Stimulated activated CD4-positive, alpha-beta T cell treated with anti-CD3 and anti-CD28 coated beads, Interleukin-2, amount 100 ng/mL, for 4 hours (primary cell): ENCODE measurements at places on chromosomes 1 and 21.
A peak's percentile ranks its signal among the peaks of the same experiment; 100 is the strongest.

- no peak for DNase-seq
Observed at GRCh38 chr1:31872658-31873636, 57.1 kb upstream of the SPOCD1 start.

GRCh38 chr1:50967416-50968157 lies 2.5 kb upstream of the CDKN2C start:
- DNase-seq: no peak

GRCh38 chr1:24020025-24020424 lies 39.9 kb upstream of the SRSF10 start:
- DNase-seq: no peak

- no peak for DNase-seq
Observed at GRCh38 chr1:201728731-201729130, 100.2 kb upstream of the IPO9 start.

DNA sequence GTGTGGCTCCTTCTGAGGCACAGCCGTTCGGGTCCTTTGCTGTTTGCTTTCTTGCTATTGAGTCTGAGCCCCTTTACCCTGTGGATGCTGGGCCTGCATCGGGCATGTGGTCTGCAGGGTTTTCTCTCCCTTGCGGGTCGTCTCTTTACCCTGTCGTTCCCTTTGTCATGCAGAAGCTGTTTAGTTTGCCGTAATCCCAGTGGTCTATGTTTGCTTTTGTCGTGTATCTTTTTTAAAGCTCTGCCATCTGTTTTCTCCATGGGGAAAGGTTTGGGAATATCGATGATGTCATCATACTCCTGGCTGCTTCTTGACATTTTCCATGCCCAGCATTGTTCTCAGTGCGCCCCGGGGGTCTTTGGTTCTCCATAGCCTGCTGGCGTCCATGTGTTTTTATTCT lies 68.2 kb downstream of the AGPAT3 start:
- DNase-seq: no peak

DNA sequence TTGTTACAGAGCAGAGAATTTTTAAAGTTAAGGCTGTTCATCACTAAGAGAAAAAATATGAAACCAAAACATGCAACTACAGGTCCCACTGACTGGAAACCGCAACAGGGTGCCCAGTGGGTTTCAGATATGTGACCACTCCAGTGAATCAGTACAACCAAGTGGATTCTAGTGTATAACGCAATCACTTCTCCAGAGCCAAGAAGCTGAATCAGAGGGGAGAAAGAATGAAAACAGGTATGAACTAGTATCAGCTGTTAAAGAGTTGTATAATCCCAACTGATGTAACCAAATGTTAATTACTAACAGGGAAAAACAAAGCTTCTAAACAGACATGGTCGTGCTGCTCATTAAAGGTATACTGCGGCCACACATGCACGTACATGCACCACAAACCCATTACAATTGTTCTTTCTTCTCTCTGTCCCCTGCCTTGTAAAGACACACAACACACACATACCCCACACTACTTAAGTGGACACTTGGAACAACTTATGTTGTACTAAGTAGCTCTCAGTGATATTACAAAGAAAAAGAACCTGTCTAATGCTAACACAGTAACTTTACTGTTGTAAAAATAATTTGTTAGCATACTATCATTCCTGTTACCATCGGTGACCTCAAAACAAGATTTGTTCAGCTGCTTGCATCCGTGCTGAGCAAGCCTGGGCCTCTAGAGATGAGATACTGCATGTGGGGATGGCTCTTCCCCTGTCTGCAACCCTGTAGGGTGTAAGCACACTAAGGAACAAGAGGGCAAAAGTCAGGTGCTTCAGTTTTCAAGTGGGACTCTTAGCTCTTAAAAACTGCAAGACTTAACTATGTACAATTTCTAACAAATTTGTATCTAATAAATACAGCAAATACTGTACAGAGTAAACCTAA lies 74.2 kb downstream of the PTPN14 start:
- no peak for DNase-seq

DNA sequence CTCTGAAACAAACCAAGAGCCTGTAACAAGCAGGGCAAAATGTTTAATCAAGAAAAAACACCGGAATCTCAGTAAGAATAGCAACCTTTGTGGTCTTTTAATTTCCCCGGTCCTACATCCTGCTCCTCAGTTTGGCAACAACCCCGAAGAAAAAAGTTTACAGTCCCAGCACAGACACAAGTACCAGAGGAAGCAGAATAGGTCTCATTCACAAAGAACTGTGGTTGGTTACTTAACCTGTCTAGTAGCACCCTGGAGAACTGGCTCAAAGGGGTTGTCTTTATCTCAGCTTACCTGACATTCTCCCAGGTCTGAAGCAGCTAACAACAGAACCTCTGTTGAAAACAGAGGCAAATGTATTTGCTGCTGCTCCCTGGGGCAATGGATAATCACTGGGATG lies 399.3 kb downstream of the AJAP1 start:
- no peak for DNase-seq

DNA sequence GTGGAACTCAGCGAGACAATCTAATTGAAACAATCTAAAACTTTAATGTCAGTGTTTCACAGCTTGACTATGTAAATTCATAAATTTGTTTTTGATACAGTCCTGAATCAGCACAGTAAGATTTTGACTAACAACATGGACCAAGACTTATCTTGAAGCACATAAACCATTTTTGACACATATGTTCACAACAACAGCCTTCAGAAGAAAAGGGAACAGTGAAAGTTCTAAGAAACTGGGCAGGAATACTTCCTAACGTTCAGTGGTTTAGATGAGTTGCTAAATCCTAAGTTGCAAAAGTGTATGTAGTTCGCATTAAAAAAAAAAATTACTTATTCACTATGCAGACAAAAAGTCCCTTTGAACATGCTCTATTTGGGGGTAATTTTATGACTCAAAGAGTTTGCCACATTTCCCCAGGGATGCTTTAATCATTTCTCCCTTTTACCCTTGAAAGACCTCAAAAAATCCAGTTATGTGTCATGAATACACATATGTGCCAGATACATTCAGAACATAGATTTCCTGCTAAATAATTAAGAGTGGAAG lies 120.2 kb downstream of the MRPL39 start:
- DNase-seq: no peak

DNA sequence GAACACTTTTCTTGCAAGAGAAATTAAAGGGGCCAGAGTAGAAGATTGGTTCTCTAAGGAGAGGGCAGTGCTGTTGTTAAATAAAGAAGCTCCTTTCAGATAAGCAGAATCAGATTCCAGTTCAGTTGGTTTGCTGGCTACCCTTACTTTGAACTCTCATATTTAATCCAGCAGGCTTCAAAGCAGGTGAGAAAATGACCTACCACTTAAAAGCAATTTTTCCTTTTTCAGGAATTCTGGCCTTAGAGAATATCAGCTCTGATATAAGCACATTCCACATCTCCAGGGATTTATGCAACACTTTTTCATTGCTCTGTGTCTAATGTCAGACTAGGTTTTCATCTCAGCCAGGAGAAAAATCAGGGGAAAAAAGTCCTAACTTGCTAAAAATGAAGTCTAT lies 28.7 kb downstream of the WNT2B start:
- DNase-seq: no peak

DNA sequence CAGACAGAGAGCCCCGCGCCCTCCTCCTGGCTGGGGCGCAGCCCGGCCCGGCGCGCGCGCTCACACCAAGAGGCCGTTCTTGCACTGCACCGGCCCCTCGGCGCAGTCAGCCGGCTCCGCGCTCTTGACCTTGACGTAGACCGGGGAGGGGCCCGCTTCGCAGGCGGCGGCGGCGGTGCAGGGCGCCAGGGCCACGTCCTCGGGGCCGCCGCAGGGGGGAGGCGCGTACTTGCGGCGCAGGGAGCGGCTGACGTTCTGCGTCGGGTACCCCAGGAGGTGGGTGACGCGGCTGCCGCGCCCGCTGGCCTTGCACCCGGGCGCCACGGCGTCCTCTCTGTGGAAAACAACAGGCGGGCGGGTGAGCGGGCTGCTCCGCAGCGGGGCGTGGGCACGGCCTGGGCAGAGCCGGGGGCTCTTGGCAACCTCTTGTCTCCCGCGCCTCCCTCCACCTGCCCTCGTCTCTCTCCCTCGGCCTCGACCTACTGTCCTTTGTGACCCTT lies 7.7 kb downstream of the VSIG8 start:
- peak; percentile 38 for DNase-seq

GRCh38 chr1:1847890-1848289 lies 43.0 kb downstream of the GNB1 start:
- DNase-seq: no peak

GRCh38 chr1:158506369-158506987 lies 34.5 kb downstream of the OR10R2 start:
- DNase-seq: peak; percentile 7
